Activated CD8-positive, alpha-beta memory T cell treated with anti-CD3 and anti-CD28 coated beads for 1 hour (primary cell): ENCODE measurements at places on chromosomes 5 and 9.

DNA sequence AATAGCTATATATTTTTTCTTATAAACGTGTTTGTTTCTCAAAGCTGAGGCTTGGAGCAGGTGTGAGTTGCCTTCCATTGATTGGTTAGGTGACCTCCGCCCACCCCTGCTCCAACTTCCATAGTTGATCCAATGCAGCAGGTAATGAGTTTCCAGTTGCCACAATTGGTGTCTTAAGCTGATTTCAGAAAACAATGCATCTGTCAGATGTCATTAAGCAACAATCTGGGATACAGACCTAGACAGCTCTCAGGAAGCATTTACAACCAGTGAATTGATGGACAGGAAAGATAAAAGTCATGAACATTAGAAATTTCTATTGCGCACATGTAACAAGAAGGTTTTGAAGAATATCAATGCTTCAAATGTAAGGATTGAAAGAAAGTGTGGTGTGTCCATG is 510.5 kb downstream of the SEMA5A start:
- no peak for DNase-seq

DNA sequence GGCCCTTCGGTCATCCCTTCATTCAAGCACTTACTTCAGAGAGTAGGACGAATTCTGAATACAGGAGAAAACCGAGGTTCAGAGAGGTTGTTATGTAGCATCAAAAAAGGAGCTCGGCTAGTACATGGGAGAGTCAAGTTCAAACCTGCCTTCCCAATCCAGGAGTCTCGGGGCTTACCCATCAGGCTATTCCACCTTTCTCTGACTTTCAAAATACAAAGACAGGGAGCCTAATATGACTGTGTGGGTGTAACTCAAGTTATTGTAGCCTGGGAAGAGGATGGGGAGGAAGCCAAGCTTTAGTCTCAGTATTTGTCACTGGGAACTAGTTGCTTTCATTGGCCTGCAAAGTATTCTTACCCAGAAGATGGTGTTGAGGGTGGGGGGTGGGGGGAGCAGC is 274.8 kb upstream of the PANK3 start:
- no peak for DNase-seq

DNA sequence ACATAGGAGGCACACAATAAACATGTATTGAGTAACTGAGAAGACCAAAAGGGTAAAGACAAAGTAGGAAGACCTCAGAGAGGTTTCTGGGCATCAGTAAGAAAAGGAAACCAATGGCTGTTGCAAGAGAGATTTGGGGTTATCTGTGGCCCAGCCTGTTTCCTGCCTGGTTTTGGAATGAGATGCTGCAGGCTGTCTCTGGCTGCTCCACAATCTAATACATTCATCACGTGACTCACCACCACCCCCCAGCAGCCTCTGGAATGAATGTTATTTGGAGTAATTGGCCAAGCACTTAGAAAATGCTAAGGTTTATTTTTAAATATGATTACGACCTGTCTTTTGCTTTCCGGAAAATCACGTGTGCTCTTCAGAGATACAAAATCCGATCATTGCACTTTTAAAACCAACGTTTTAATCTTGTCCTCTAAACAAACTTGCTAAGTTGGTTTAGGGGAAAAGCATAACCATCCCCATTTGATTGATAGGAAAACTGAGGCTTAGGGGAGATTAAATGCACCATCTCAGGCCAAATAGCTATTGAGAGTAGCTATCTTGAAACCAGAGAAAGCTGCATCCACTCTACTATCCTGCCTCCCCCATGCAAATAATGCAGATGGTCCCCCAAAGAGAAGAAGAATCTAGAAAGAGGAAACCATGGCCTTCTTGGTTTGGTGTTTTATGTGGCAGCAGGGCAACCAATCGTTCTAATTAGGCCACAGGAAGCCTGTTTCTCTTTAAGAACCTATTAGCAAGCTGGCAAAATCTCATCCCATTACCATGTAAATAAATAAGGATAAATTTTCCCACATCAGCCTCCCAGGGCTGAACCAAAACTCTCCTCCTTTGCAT is 151.8 kb upstream of the ADRA1B start:
- DNase-seq, result no peak

DNA sequence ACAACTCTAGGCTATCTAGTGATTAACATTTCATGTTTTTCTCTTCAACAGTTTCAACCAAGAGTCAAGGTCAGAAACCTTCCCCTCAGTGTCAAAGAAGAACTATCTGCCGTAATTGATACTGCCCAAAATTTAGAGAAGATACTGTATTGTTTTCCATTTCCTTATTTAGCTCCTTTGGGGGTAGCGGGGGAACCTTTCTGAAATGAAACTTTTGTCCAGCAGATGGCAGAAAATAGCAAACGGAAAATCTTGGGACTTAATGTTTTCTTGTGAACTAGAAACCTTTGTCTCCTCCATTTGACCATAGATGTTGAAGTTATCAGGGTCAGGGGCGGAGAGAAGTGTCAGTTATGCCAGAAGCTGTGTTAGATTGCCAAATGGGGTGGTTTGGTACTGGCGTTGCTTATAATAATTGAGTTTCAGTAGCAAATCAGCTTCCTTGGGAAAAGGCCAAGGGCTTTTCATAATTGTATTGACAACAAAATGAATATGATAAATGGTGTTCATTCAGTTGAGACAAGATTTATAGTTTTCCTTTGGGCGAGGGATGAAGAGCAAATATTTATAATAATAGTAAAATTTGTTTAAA is 101.7 kb upstream of the TLX3 start:
- DNase-seq, result no peak

- no peak for DNase-seq
Measured at GRCh38 chr5:142979636-142980035, 209.5 kb downstream of the ARHGAP26 start.

DNA sequence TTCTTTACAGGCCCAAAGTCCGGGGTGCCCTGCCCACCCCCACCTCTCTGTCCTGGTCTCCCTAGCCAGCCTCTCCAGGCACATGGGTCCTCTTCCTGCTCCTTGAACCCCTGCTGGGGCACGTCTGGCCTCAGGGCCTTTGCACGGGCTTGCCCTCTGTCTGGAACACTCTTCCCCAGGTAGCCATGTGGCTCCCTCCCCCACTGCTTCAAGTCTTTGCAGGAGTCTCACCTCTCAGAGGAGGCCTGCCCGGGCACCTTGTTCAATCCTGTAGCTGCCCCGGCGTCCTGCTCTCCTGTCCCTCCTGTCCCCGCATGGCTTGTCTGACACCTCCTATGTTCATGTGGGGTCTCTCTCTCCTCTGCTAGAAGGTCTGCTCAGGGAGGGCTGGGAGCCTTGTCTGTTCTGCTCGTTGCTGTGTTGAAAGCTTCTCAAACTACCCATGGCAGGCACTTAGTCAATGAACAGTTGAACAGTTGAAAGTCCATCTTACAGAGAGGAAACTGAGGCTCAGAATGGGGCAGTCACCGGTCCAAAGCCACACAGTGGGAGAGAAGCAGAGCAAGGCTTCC is 241.4 kb downstream of the PBX3 start:
- DNase-seq, result no peak

- no peak for DNase-seq
Measured at GRCh38 chr9:127084076-127085039, 38.1 kb downstream of the ANGPTL2 start.

- no peak for DNase-seq
Measured at GRCh38 chr5:141732417-141732816, 50.4 kb upstream of the ARAP3 start.

DNA sequence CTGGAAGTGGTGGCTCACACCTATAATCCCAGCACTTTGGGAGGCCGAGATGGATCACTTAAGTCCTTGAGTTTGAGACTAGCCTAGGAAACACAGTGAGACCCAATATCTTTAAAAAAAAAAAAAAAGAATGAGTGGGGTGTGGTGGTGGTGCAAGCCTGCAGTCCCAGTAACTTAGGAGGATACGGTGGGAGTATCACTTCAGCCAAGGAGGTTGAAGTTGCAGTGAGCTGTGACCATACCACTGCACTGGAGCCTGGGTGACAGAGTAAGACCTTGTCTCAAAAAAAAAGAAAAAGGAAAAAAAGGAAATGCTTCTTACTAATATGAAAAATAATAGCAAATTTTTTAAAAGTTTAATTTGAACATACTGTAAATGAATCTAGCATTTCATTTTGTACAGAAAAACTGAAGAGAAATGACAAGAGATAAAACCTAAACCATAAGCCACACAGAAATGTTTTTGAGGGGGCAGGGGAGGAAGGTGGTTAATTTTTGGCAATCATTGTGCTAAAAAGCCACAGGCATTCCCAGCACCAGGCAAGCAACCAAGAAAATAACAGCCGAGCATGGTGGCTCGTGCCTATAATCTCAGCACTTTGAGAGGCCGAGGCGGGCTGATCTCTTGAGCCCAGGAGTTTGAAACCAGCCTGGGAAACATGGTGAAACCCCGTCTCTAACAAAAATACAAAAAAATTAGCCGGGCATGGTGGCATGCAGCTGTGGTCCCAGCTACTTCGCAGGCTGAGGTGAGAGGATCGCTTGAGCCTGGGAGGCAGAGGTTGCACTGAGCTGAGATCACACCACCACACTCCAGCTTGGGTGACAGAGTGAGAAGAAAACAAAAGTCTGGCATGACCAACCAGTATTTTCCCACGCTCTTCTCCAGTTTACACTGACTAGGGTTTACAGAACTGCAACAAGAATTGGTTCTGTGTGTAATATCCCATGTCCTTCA is 114.5 kb upstream of the NR5A1 start:
- no peak for DNase-seq

GRCh38 chr5:43947935-43948334 is 345.0 kb downstream of the NNT start:
- DNase-seq, result no peak

- DNase-seq, result no peak
Measured at GRCh38 chr9:69107771-69108170, 66.3 kb upstream of the TJP2 start.

DNA sequence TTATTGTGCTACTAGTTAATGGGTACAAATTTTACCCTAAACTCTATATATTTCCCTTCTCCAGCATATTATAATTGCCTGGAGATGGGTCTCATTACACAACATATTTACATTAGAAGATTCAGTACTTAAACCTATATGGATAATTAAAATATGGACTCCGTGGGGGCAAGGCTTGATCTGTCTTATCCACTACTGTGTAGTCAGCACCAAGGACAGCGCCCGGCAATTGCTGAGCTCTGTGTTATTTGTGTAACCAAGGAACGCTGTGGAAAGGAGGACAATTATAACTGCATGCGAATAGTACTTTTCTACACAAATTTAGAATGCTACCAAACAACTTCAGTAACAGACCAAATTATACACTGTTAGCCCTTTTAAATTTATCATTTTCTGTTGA is 77.7 kb downstream of the DNAH5 start:
- DNase-seq, result no peak

GRCh38 chr5:151208481-151208914 is 15.4 kb downstream of the CCDC69 start:
- no peak for DNase-seq

GRCh38 chr5:43851741-43852140 is 248.8 kb downstream of the NNT start:
- no peak for DNase-seq

GRCh38 chr5:149750596-149750995 is 20.5 kb downstream of the PPARGC1B start:
- DNase-seq, result no peak

- no peak for DNase-seq
Measured at GRCh38 chr5:142701673-142702311, 15.9 kb upstream of the FGF1 start.

DNA sequence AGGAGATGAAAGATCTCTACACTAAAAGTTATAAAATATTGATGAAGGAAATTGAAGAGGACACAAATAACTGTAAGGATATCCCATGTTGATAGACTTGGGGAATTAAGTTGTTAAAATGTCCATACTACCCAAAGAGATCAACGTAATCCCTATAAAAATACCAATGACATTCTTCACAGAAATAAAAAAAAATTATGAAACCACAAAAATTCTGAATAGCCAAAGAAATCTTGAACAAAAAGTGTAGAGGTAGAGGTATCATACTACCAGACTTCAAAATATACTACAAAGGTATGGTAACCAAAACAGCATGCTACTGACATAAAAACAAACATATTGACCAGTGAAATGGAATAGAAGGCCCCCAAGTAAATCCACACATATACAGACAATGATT is 71.5 kb upstream of the ELL2 start:
- no peak for DNase-seq

DNA sequence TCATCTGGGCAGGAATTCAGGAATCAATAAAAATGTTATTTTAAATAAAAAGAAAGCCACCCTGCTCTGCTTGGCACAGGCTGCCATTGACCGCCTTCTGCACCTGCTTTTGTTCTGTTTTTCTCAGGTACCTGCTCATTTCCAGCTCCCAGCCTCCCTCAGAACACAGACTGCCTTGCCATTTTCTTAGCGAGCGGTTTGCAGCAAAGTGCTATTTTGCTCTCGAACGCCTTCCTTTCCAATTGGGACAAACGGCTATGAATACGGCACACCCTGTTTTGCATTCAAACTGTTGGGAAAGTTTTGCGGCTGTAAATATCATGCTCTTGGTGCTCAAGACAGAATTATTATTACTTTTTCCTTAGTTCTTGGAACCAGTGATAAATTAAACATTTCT is 25.1 kb upstream of the FCN1 start:
- no peak for DNase-seq

- peak; percentile 3 for DNase-seq
Measured at GRCh38 chr5:74579215-74579614, 61.3 kb downstream of the ENC1 start.

DNA sequence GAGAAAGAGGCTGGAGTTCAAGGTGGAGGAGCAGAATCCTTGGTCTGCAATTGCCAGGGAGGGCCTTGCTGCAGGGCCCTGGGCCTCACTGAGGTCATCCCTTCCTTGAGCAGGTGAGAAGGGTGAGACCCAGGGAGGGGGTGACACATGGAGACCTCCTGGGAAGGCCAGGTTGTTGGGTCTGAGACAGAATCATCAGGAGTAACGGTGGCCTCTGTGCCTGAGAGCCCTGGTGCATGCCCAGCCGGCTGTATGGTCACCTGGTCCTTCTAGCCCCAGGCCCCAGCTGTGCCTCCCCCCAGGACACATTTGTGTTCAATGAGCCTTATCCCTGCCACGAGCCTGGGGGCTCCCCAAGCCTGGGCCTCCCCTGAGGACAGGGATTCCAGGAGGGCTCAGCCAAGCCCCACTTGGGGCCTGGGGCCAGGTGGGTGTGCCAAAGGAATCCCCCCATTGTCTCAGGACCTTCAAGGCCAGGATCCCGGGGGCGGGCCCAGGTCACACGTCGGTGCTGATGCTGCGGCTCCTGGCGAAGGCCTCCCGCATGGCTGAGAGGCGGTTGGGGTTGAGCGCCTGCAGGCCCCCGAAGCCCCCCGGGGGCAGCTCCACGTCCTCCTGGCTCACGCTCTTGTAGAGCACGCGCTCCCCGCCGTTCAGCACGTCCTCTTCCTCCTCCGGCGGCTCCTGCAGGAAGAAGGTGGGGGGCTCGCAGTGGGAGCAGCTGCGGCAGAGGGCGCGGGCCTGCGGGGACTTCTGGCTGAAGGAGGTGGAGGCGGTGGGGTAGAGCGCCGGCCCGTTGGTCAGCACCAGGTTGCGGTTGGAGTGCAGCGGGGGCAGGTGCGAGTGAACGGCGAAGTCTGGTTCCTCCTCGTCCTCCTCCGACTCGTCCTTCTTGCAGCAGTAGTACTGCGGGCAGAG is 30.4 kb downstream of the FAM163B start:
- no peak for DNase-seq

- no peak for DNase-seq
Measured at GRCh38 chr5:65102371-65102975, 333.7 kb downstream of the CWC27 start.
